ENCODE measurements at places on chromosomes 11 and 22. TPM values are rescaled to one million over a fixed set of nuclear protein-coding genes. Genes with fewer than 3 reads are reported as not detected.

- H3K36me3 ChIP-seq = peaks cover 72% of the 10 kb centered on the region
- no peak for DNase-seq
- no peaks in the 10 kb centered on the region for H3K27me3 ChIP-seq
These were observed 31.7 kb upstream of the PARVB start for GRCh38 chr22:43992331-43992821.

DNA sequence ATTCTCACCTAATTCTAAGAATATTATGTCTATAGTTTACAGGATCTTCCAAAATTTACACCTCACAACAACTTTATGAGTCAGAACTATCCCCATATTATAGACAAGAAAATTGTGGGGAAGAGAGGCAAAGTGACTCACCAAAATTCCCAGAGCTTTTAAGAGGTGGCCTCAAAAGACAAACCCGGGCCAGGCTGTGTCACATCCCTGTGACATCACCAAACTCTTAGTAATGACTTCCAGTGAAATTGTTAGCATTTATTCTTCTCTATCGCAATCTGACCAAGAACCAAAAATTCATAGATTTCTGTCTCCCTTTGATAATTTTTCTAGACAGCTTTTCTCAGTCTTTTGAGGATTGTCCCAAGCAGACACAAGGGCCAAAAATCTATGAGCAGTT, 134.3 kb downstream of the SNX19 start:
- no peak overlapping the region for H3K4me3 ChIP-seq
- peak overlapping the region; percentile 63 for H3K27ac ChIP-seq
- no peaks in the 10 kb centered on the region for H3K27me3 ChIP-seq

GRCh38 chr11:62702246-62702645, 5.0 kb downstream of the BSCL2 start:
- no peak overlapping the region for H3K4me3 ChIP-seq
- peaks cover 10% of the 10 kb centered on the region for H3K36me3 ChIP-seq
- no peak overlapping the region for H3K27ac ChIP-seq
- H3K27me3 ChIP-seq = no peaks in the 10 kb centered on the region
- peaks cover 18% of the 10 kb centered on the region for H3K4me1 ChIP-seq

DNA sequence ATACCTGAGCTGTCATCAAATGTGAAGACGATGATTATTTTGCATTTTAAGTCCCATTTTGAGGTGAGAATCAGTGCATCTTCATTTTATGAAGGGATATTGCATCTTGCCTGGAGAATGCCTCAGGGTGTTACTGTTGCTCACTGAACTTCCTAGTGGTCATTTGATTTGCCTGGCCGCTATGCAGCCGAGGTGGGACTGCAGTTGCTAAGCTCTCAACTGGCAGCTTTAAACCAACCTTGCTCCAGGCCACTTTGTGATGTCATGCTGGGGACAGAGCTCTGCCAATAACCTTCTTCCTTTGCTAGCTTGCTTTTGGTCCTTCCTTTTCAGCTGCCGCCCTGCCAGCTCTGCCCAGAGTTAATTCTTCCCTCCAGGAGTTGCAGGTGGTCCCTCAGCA, 409.4 kb upstream of the B3GAT1 start:
- no peak overlapping the region for H3K4me3 ChIP-seq
- H3K36me3 ChIP-seq = no peaks in the 10 kb centered on the region
- H3K27ac ChIP-seq = no peak overlapping the region
- H3K4me1 ChIP-seq = no peaks in the 10 kb centered on the region
- DNase-seq = no peak

DNA sequence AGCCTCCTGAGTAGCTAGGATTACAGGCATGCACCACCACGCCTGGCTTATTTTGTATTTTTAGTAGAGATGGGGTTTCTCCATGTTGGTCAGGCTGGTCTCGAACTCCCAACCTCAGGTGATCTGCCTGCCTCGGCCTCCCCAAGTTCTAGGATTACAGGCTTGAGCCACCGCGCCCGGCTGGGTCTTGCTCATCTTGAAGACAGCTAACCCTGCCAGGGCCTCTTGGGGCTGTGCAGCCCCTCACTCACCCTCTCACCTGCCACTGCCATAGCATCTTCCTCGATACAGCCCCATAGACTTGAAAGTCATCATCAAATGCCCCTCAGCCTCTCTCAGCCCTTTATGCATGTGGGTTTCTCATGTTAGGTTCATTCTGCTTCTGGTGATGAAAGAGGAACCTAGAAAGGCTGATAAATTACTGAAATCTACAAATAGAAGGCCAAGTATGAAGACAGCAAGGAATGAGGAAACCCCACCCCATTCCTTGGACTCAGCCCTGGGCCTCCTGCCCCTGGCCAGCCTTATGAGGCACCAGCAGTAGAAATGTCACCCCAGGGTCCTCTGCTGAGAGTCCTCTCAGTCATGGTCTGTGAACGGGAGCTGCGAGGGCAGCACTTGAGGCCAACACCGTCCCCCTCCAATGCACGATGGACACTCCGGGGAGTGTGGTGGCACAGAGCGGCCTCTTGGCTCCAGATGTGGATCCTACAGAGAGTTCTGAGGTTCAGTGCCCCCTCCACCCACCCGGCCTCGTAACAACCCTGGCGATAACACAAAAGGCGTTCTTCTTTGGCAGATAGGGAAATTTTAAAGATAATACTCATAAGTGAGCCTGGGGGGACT, 24.8 kb downstream of the SCGB1A1 start:
- H3K27ac ChIP-seq = peak overlapping the region; percentile 78
- H3K4me3 ChIP-seq = peak overlapping the region; percentile 37
- H3K4me1 ChIP-seq = peaks cover 56% of the 10 kb centered on the region

- no peak overlapping the region for H3K4me3 ChIP-seq
- peaks cover 56% of the 10 kb centered on the region for H3K4me1 ChIP-seq
- DNase-seq = peak; percentile 87
- H3K36me3 ChIP-seq = no peaks in the 10 kb centered on the region
These were observed 29.4 kb upstream of the NAV2 start for GRCh38 chr11:19683141-19683805.

DNA sequence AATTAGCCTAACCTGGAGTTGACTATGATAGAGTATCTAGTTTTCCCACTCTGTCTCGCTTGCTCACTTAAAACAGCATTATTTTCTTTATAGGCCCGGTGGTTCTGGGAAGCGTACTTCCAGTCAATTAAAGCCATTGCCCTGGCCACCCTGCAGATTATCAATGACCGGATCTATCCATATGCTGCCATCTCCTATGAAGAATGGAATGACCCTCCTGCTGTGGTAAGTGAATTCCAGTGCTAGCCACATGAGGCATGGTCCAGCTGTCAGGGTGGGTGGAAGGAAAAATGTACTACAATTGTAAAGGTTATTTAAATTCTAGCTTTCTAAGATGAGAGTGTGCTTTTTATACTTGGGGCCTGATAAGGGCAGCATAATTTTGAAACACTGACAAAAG, 76.0 kb downstream of the EXT2 start:
- H3K36me3 ChIP-seq = peaks cover 3% of the 10 kb centered on the region
- H3K27ac ChIP-seq = no peak overlapping the region
- DNase-seq = no peak
- no peaks in the 10 kb centered on the region for H3K27me3 ChIP-seq
- H3K4me1 ChIP-seq = no peaks in the 10 kb centered on the region

- H3K27ac ChIP-seq = peak overlapping the region; percentile 97
- no peaks in the 10 kb centered on the region for H3K36me3 ChIP-seq
- no peaks in the 10 kb centered on the region for H3K27me3 ChIP-seq
- DNase-seq = no peak
These were observed 734 bp downstream of the C11orf58 start for GRCh38 chr11:16738947-16739815.

- H3K36me3 ChIP-seq = no peaks in the 10 kb centered on the region
- no peaks in the 10 kb centered on the region for H3K4me1 ChIP-seq
- no peak overlapping the region for H3K27ac ChIP-seq
- H3K27me3 ChIP-seq = no peaks in the 10 kb centered on the region
- no peak overlapping the region for H3K4me3 ChIP-seq
These were observed 441.0 kb downstream of the NTM start for GRCh38 chr11:131811383-131811782.

- DNase-seq = no peak
- no peaks in the 10 kb centered on the region for H3K4me1 ChIP-seq
- H3K27ac ChIP-seq = no peak overlapping the region
- no peaks in the 10 kb centered on the region for H3K36me3 ChIP-seq
- no peak overlapping the region for H3K4me3 ChIP-seq
These were observed 120.1 kb downstream of the ENTHD1 start for GRCh38 chr22:39773503-39773902.

GRCh38 chr11:120125024-120125423, 12.9 kb downstream of the TRIM29 start:
- H3K27me3 ChIP-seq = no peaks in the 10 kb centered on the region
- H3K4me3 ChIP-seq = no peak overlapping the region
- H3K36me3 ChIP-seq = no peaks in the 10 kb centered on the region
- no peaks in the 10 kb centered on the region for H3K4me1 ChIP-seq

- no peaks in the 10 kb centered on the region for H3K36me3 ChIP-seq
These were observed 331.1 kb upstream of the B3GAT1 start for GRCh38 chr11:134742956-134743819.

DNA sequence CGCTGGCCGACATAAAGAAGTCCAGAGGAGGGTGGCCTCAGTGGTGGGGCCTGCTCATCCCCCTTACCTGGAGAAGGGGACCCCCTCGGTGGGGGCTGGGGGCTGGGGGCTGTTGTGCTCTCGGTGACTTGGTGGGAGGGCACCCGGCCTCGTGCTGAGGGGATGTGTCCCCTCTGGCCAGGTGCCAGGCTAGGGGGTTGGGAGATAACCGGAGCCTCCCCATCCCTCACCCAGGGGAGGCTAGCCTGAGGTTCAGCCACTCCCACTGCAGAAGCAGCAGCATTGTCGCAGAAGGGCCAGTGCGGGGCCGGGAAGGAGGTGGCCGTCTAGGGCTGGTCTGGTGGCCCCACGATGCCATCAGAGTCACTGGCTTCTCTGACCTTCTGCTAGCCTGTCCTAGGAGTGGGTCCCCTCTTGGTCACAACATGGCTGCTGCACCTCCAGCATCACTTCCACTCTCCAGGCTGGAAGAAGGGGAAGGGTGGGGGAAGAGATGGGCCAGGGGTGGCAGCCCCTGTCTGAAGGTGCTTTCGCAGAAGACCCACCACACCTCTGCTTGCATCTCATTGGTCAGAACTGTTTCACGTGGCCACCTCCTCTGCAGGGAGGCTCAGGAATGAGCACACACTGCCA, 44.2 kb upstream of the FADD start:
- no peaks in the 10 kb centered on the region for H3K36me3 ChIP-seq
- no peak overlapping the region for H3K27ac ChIP-seq
- H3K4me3 ChIP-seq = no peak overlapping the region
- no peaks in the 10 kb centered on the region for H3K4me1 ChIP-seq
- no peaks in the 10 kb centered on the region for H3K27me3 ChIP-seq

- H3K27me3 ChIP-seq = no peaks in the 10 kb centered on the region
- H3K27ac ChIP-seq = no peak overlapping the region
- no peak for DNase-seq
- H3K4me3 ChIP-seq = no peak overlapping the region
- peaks cover 36% of the 10 kb centered on the region for H3K36me3 ChIP-seq
These were observed 84.4 kb downstream of the DENND5A start for GRCh38 chr11:9180784-9181183.

DNA sequence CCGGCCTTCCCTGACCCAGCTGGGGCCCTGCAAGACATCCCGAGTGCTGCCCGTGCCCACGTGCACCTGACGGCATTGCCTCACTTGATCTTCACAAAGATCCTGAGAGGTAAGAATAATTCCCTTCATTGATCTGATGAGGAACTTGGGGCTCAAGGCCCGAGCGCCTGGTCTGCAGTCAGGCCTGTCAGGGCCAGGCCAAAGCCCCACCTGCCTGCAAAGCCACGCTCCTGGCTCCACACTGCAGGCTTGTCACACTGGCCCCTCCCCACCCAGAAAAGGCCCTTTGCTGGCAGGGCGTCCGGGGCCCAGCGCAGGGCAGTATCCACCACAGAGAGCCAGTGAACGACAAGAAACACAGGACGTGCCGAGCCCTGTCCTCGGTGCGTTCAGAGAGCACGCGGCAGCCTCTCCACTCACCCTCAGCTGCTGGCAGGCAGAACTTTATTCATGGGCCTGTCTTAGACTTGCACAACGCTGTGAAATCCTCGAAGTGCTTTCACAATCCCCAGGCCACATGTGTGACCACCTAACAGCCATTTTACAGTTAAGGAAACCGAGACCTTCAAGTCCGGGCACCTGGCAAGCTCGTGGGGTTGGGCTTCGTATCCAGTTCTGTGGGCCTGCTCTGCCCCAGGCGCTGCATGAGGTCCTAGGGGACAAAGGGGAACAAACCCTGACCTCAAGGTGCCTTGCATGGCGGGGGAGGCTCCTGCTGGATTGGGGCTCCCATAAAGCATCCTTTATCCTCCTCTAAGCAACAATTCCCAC, 14.8 kb downstream of the KIAA0930 start:
- H3K27me3 ChIP-seq = no peaks in the 10 kb centered on the region
- H3K36me3 ChIP-seq = no peaks in the 10 kb centered on the region
- DNase-seq = peak; percentile 75
- no peak overlapping the region for H3K4me3 ChIP-seq

- no peaks in the 10 kb centered on the region for H3K27me3 ChIP-seq
- no peaks in the 10 kb centered on the region for H3K36me3 ChIP-seq
- H3K4me3 ChIP-seq = no peak overlapping the region
- H3K4me1 ChIP-seq = no peaks in the 10 kb centered on the region
- no peak overlapping the region for H3K27ac ChIP-seq
These were observed 31.1 kb upstream of the SYT9 start for GRCh38 chr11:7220636-7221035.

GRCh38 chr22:39949964-39950737, 10.0 kb upstream of the TMA7B start:
- no peak overlapping the region for H3K27ac ChIP-seq
- no peaks in the 10 kb centered on the region for H3K36me3 ChIP-seq
- no peaks in the 10 kb centered on the region for H3K4me1 ChIP-seq
- no peak for DNase-seq
- no peaks in the 10 kb centered on the region for H3K27me3 ChIP-seq
- H3K4me3 ChIP-seq = no peak overlapping the region

GRCh38 chr11:9053316-9054035, 37.9 kb downstream of the SCUBE2 start:
- H3K27ac ChIP-seq = no peak overlapping the region
- H3K4me3 ChIP-seq = no peak overlapping the region
- H3K4me1 ChIP-seq = no peaks in the 10 kb centered on the region
- no peaks in the 10 kb centered on the region for H3K27me3 ChIP-seq

- H3K4me1 ChIP-seq = no peaks in the 10 kb centered on the region
- DNase-seq = peak; percentile 66
- H3K27ac ChIP-seq = no peak overlapping the region
- H3K27me3 ChIP-seq = no peaks in the 10 kb centered on the region
These were observed 273.3 kb downstream of the BUD13 start for GRCh38 chr11:116499396-116500003.

TMEM179B gene
- total RNA-seq = 42.5 TPM

ASCL3 gene
- total RNA-seq = not detected

TRIM48 gene
- total RNA-seq = not detected

SART1 gene
- 42.5 TPM for total RNA-seq

CCDC82 gene
- 9.6 TPM for total RNA-seq

MPPED2 gene
- 1.1 TPM for total RNA-seq

NECTIN1 gene
- 4.0 TPM for total RNA-seq

LRRC4C gene
- total RNA-seq = 2.8 TPM

LIF gene
- total RNA-seq = 0.79 TPM

CRYBA4 gene
- total RNA-seq = not detected

OR4C11 gene
- not detected for total RNA-seq

RIMBP3C gene
- total RNA-seq = 0.04 TPM

OR52E6 gene
- total RNA-seq = not detected

OR2D2 gene
- total RNA-seq = not detected

SMDT1 gene
- total RNA-seq = 9.6 TPM

CCDC73 gene
- total RNA-seq = not detected

HEPACAM gene
- total RNA-seq = not detected

TSSK2 gene
- not detected for total RNA-seq

Measured in right atrium auricular region (tissue), 2 donors.